ENCODE measurements at places on chromosomes 6 and 20.

GRCh38 chr20:44664131-44664530 lies 12.6 kb upstream of the ADA start:
- no peak for DNase-seq

DNA sequence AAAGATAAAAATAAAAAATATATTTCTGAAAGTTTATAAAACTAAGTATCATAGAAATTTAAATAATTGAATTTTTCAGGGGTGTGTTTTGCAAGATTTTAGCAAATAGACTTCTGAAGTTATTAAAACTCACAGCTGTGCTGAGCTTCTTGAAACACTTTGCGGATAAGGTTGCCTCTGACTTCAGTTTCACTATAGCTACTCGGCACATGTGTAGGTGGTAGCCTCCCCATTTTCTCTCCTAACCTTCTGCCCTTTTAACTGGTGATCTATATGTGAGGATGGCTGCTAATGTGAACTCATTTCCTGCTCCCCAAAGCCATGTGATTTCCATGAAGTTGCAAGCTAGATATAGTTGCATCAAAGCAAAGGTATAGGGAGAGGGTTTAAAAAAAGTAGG lies 129.3 kb upstream of the STMND1 start:
- DNase-seq, result no peak

DNA sequence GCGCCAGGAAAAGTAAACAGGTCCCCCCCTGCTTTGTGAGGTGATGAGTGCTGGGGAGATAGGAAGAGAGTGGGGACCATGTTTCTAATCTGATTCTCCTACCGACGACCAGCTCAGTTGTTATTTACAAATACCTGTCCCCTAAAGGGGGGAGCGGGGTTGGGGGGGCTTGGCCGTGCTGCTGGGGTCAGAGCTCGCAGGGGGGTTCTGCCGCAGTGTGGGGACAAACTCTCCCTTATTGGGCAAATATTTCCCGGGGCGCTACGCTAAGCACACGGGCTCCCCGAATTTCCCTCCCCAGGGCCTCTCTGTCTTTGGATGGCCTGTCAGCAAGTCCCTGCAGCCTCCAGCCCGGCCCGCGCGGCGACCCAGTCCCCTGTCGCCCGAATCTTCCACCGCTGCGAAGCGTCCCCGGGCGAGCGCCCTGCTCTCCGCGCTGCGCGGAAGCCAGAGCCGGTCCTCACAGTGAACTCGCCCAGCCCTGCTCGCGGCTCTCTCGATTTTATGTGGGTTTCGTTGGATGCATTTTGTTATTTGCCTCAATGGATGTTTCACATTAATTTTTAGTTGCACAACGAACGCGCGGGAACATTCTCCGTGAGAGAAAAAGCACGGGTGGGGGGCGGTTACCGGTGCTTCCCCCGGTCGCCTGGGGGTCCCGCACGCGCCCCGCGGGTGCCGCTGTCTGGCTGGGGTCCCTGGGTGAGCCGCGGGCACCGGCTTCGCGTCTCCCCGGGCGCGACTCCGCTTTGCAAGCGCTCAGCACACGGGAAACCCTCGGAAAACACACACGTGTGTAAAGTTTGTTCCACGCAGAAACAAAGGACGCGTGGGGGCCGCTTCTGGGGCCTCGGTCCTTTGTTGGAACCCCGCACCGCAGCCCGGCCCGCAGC lies 1.5 kb upstream of the STX16 start:
- peak; percentile 29 for DNase-seq

DNA sequence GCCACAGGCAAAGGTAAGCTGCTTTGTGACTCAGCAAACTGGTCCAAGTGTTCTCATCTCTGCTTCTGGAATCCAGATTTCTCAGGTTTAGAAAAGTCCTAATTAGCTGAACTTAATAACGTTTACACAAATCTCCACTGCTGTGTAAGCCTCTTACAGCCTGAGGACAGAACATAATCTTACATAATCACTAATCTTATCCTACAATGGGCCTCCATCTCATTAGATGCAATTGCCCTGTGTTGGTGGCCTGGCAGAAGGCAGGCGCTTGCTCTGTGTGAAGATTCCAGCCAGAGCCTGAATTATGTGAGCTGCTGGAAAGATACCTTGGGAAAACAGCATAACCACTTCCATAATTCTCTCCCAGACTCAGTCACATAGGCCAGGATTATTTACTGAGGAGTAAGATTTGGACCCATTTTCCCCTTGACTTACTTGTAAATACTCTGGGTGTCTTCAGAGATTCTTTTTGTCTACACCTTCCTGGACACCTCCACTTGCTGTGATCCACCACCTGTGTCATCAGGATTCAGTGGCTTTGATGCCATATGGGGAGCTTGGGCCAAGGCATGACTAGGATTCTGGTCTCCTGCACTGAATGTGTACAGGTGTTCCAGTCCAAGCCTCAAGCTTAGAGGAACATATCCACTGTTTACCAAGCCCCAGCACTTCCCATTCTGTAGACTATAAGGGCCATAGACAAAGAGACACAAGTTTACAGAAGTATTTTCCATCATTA lies 104.4 kb downstream of the C6orf118 start:
- no peak for DNase-seq

- DNase-seq, result peak; percentile 40
Observed at GRCh38 chr6:156687789-156688619, 89.2 kb upstream of the ARID1B start.

- no peak for DNase-seq
Observed at GRCh38 chr6:158558415-158559306, 1.2 kb upstream of the TMEM181 start.

DNA sequence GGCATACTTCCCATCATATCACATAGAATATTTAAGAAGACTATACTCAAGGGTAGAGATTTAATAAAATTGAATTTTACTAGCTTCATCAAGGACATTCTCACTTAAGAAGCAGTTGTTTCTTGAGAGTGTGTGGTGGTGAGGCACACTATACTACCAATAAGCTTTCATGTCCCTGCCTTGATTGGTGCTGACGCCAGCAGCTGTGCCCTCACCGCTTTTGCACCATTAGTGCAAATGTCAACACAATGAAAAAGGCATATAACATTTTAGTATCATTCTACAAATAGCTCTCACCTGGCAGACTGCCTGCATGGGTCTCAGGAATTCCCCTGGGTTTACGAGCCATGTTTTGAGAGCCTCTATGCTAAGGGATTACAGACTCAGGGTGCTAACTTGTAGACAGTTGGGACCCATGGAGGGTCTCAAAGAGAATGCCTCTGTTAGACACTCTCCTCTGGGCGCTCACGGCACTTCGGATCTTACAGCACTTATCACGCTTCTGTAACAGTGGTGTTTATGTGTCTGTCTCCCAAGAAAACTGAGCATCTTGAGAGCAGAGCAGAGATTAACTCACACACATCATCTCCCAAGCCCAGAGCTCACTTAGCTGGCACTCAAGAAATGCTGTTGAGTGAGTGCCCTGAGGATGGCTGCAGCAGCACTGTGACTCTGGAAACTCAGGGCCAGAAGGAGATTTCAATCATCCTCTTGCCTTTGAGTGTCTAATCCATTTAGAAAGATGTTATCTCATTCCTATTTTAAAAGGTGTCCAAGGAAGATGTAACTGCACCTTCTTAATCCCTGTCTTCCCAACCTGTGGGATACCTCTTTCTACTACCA lies 143.3 kb upstream of the GPR6 start:
- DNase-seq, result no peak

DNA sequence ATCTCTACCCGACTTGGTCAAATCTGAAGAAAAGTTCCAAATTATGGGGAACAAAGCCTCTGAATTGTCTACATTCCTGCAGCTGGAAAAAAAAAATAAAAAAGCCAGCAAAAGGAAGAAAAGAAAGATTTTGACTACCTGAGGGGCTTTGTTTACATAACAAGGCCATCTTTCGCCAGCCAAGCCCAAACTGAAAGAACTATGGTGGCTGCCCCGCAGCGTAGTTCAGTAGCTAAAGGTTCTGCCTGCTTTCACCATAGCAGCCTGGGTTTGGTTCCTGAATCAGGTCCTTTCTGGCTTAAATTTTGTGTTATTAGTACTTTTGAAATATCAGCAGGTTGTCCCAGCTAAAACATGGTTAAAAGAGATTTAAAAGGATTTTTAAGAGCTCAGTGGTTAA lies 35.4 kb downstream of the ZNF133 start:
- DNase-seq, result no peak

DNA sequence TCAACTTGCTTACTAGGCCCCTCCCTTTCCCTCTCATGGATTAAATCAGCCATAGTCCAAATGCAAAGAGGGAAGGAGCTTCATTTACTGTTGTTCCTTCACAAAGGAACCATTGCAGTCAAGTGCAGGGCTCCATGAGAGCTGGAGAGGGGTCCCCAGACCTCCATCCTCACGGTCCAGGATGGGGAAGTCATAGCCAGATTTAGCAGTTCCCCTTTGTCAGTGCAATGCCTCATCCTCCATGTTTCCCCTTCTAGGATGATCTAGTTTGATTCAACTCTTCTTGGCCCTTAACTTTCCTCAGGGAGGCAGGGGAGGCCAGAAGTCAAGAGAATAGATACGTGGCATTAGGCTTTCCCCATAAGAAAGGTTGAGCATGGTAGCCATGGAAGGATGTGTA lies 66.5 kb upstream of the FUCA2 start:
- DNase-seq, result no peak

DNA sequence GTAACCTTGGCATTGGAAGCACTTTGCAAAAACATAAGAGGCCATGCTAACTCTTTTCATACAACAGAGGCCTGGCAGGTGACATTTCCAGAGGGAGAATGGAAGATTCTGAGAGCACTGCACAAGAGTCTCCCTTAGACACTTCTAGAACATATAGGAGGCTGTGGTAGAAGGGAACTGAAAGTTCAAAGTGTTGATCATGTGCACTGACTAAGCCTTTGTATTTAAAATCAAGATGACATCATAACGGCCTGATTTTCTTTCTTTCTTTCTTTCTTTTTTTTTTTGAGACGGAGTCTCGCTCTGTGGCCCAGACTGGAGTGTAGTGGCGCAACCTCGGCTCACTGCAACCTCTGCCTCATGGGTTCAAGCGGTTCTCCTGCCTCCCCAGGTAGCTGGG lies 26.8 kb upstream of the DNAAF9 start:
- DNase-seq, result no peak

GRCh38 chr20:52682237-52682636 lies 289.9 kb upstream of the TSHZ2 start:
- DNase-seq, result no peak

DNA sequence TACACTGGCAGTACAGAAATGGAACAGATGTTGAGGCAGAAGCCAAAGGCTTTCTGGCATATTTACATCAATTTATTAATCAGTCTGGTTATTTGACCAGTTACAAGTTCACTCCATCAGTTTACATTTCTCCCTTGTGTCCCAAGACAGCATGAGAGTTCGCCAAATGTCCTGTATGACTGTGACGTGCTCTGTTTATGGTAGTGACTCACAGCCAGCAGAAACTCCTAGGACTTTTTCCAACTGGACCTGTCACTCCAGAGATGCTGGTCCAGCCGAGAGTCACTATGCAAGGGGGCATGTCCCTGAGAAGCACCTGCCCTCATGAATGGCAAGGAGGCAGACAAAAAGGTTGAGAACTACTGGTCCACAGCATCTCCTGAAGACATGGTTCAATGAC lies 160.0 kb downstream of the LRFN2 start:
- no peak for DNase-seq

DNA sequence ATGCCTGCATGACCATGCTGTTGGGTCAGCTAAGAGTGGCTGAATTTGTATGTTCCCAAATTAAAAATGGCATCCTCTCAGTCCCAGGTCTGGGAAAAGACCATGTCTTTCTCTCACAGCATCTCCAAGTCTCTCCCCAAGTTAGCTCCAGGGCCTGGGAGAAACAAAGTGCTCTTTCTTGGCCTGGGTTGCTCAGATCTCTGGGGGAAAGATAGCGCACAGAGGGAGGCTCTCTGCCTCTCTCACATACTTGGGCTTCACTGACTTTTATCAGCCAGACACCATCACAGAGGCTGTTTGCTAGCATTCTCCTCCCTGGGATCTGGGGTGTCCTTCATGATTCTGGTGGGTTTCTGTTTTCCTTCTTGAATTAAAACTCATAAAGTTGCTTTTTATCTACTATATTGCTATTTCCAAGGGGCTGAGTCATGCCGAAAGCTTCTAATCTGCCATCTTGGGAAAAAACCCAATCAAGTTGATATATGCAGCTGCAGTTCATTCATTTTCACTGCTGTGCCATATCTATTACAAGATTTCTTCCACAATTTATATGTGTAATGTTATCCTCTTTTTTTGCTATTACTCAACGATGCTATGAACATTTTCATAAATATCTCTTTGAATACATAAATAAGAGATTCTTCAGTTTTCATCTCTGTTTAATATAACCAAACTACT lies 190.2 kb downstream of the MOXD1 start:
- no peak for DNase-seq

- no peak for DNase-seq
Observed at GRCh38 chr6:98777762-98778161, 56.6 kb upstream of the POU3F2 start.

DNA sequence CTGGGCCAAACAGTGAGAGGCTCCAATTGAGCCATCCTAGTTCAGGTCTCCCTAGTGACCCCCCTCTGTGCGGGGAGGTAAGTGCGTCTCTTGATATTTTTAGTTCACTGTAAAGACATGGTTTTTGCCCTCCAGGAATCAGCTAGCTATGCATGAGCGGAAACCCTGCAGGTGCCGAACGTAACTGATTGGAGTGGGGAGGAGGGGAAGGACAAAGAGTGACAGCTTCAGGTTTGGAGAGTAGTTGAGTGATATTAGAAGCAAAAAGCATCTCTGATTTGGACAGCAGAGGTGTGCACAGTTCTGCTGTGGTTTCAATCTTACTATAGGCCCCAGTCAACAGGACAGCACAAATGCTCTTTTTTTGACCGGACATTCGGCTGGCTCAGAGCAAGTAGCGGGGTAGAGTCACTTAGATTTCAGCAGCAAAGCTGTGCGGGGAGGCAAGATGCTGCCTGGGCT lies 31.8 kb downstream of the TBC1D7 start:
- no peak for DNase-seq

DNA sequence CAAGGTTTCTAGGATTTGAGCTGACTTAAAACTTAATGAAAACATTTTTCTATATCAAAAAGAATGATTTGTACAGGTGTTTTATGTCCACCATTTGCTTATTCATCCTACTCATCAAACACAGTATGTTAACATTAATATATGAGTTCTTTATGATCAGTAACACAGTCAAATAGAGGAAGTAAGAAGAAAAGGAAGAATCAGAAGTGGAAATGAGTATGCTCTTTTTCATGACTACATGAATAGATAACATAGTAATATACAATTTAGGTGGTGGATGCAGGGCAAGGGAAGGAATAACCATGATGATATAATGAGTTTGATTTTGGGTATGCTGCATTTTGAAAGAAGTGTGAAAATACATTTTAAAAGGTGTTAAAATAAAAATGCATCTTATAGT lies 16.5 kb downstream of the KPNA5 start:
- DNase-seq, result no peak

GRCh38 chr6:100096341-100096740 lies 102.3 kb upstream of the MCHR2 start:
- DNase-seq, result no peak
